D721Med (cell line): ENCODE measurements at places on chromosomes 13 and 19.

- DNase-seq = no peak
Observed at GRCh38 chr13:84760956-84761355, 878.7 kb upstream of the SLITRK1 start.

- DNase-seq = no peak
Observed at GRCh38 chr19:43124360-43124759, 41.9 kb upstream of the PSG2 start.

- DNase-seq = no peak
Observed at GRCh38 chr13:75327135-75327510, 154.8 kb downstream of the TBC1D4 start.

GRCh38 chr13:75452564-75452963 is 29.4 kb downstream of the TBC1D4 start:
- DNase-seq = no peak

DNA sequence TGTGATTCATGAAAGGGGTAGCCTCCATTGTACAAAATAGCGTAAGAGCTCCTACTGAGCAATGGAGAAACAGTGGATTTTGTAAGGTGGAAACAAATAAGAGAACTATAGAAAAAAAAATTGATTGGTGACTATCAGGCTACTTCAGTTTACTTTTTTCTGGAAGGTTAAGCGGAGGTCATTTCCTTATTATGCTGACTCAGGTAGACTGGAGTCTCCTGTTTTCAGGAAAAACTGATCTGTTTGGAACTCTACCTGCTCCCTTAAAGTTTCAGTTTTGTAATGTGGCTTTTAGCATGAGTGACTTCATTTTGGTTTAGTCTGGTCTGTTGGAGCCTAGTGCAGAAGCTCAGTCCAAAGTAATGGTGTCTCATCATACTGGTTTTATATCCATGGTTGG is 3.4 kb downstream of the ZNF607 start:
- DNase-seq = no peak

DNA sequence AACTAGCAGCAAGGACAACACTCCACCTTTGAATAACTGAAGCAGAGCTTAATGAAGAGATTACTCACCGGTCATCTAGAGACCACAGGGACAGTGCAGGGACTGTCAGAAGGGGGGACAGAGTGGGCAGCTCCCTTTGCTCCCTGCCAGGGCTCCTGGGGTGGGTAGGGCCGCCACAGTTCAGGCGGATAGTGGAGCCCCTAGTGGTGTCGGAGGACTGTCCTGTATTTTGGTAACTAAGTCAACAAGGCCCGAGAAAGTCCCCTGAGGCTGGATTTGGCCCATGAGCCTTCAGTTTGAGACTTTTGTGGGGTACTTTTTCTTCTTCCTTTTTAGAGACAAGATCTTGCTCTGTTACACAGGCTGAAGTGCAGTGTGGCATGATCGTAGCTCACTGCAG is 44.6 kb downstream of the GJA3 start:
- no peak for DNase-seq
